ENCODE measurements at places on chromosomes 3 and 15.
A peak's percentile ranks its signal among the peaks of the same experiment; 100 is the strongest.

DNA sequence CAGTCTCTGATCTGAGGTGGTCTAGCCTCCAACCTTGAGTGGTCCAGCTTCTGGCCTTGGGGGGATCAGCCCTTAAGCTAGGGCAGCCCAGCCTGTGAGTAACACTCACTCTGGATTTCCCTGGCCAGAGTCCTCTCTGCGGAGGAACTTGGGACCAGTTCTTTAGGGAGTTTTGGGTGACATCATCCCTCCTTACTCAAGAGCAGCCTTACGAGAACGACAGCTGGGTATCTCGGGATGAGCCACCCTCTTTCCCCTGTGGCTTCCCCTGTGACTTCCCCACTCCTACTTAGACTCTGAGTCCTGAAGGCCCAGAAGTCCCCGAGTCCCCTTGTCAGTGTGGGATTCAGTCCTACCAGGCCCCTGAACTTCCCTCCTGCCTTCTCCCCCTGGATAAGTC lies 10.2 kb upstream of the PLXND1 start:
- no peak for DNase-seq

GRCh38 chr15:42143356-42143755 lies 13.1 kb downstream of the PLA2G4F start:
- DNase-seq, result no peak

DNA sequence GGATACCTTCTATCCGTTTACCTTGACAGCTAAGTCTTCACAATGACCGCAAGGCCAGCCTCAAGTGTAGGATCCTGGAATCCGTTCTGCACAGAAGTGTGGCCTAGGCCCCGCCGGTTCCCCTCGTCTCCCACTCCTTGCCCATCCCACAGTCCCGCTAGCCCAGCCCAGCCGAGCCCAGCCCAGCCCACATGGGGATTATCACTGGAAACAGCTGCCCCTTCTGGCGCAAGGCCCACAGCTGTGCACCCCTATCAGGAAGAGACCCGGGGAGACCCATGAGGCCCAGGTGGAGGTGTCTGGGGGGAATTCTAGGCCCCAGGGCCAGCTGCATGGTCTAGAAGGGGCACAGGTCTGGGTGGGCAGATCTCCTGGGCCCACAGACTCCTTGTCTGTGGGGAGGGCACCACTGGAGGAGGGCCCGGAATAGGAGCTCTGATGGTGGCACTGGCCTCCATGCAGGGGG lies 27.9 kb upstream of the KLF13 start:
- no peak for DNase-seq

DNA sequence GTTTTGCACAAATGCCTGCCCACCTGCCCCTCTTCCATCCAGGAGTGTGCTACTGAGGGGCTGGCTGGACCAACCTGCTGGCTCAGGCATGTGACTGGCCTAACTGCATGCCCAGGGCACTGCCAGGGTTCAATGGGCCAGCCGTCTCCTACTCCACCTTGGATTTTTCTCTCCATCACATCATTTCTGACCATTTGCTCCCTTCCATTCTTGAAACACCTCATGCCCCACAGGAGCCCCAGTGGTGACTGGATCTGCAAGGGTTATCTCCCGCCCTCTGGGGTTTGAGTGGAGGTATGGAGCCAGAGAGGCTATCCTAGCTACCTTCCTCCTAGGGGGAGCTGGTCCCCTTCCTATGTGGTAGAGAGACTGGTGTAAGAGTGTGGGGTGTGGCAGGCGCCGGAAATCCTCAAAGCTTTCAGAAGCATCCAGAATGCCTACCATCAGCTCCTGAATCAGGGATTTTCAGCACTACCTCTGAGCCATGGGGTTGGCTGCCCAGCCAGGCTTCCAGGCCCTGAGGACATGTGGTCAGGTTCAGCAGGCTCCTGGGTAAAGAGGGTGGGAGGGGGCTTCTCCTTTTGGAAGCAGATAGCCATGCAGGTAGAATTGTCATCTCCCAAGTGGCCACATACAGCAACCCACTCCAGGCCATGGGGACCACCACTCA lies 2.9 kb upstream of the MANF start:
- DNase-seq, result no peak

GRCh38 chr3:177197041-177197726 lies at the start of gene TBL1XR1:
Gene TBL1XR1, minus strand, starts transcription at chr3:177197482. Its CDS starts 132,505 bp downstream, at chr3:177064977.
- DNase-seq, result peak; percentile 92

- DNase-seq, result no peak
Measured at GRCh38 chr3:284322-284721, 87.8 kb downstream of the CHL1 start.
